Stimulated activated CD4-positive, alpha-beta T cell treated with anti-CD3 and anti-CD28 coated beads, Interleukin-2, amount 100 ng/mL, for 24 hours (primary cell): ENCODE measurements at places on chromosomes 3 and 15.

DNA sequence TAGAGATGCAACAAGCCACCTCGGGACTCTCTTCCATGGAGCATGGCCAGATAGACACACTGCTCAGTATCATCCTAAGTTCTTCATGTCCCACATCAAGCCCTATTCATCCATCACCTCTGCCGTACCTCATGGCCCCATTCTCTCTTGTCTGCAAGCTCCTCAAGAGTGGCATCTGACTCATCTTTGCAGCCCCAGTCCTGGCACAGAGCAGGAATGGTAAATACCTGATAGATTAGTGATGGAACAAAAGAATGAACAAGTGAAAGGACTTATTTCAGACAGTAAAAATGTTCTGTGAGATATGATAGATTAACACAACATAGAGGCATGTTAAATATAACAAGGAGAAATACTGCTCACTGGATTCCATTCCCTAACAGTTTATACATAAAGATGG, 176.4 kb downstream of the ISL2 start:
- no peak for DNase-seq

DNA sequence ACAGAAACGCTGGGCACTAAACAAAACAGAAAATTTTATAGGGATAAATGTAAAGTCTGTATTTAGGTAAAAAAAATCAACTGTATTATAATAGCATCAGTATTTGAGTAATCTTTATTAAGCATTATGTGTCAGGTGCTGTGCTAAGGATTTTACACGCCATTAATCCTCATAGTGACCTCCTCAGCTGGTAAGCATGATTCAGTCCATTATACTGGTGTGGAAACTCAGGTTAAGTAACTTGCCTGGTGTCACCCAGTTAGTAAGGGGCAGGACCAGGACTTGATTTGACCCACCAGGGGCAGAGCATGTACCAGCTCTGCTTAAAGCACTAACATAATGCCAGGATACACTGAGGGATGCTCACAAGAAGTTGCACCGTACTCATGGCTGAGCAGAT, 4.8 kb downstream of the MYO5C start:
- DNase-seq, result no peak

DNA sequence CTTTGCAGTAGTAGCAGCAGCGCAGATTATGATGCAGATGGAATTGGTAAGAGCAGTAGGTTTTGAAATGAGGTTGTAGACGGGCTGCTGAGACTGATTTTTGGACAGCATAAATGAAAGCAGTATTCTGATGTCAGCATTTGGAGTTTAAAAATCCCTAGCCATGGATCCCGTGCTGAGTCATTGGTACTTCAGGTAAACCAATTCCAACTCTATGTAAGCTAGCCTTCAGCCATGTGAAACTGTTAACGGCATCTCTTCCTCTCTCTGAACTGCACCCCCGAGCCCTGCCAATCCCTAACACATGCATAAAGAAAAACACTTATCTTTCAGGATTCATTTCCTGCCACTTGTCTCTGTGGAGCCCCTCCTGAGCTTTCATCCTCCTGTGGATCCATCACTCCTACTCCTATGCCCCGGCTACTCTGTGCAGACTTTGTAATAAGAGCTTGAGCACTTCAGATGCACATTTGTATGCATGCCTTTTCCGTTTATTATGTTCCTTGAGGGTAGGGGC, 119.0 kb downstream of the AKAP13 start:
- no peak for DNase-seq

DNA sequence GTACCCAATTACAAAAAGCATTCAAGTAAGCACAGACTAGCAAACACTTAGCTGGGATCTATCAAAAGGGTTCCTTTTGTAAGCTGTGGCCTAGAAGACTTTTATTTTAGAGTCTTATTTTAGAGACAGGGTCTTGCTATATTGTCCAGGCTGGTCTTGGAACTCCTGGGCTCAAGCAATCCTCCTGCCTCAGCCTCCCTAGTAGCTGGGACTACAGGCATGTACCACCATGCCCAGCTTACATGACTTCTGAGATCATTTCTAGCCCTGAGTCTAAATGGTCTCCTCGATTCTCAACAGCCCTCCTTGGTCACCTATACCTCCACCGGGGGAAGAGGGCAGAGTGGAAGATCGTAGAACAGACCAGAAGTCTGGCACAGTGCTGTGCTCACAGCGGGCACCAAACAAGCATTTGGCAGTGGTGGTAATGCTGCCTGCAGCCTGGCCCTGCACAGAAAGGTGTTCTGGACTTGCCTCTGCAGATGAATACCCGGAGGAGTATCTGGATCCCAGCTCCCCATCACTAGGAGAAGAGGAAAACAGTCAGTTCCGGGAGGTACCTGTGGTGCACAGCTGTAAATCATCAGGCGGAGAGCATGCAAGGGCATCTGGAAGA, 2.4 kb downstream of the FAM219B start:
- no peak for DNase-seq

DNA sequence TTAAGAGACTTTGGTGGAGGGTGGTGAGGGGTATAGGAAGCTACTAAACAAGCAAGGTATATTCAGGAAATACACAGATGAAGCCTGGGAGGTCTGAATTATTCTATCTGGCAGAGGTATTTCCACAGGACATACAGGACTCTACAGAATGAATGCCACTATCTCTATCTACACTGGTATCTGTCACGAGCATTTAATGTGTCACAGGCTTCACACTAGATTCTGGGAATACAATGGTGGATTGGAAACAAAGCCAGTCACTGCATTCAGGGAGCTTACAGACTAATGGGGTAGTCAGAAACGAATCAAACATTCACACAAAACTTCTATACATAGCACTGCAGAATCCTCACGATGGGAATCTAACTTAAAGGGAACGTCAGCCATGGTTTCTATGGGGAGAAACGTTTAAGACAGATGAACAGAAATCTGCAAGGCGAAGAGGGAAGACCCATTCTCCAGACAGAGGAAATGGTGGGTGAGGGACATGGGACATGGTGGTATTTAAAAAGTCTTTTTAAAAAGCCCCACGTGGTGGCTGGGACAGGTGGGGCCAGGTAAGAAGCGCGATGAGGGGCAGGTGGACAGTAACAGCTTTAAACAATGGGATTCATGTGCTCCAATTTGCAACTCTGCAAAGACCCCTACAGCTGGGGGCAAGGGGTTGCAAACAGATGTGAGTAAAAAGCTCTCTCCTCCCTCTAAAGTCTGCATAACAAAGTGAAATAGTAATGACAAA, 16.5 kb downstream of the LRIG1 start:
- no peak for DNase-seq

DNA sequence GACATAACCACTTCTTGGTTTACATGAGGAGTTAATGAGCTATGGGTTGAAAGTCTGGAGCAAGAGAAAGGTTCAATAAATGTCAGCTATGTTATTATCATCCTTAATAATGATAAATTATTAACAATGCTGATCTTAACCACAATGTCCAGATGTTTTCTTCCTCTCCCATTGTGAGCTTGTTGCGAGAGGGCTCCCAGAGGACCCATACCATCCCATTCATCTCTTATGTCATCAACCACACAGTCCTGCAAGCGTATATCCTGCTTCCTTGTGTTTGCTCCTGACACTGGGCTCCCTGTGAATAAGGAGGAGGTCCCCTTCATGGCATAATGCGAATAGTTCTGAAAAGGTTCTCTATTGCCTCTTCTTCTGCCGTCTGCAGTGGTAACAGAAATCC, 266.8 kb downstream of the TLE3 start:
- no peak for DNase-seq

- DNase-seq, result no peak
These were observed 72.6 kb upstream of the NSMCE3 start for GRCh38 chr15:29342201-29342600.

DNA sequence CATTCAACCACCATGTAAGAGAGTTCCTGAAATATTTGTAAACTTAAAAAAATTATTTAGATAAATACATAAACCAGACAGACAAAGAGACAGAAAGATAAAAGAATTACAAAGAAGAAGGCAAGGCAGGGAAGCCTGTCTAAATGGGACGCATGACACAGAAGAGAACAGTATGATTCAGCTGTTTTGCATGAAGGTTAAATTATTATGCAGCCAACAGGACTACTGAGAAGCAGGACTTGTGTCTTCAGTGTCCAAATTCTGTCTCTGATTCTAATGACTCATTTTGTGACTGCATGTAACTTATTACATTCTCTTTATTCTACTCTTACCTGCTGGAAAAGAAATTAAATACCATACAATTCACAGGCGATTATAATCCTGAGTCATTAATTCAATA, 340.4 kb upstream of the KCNMB2 start:
- no peak for DNase-seq

GRCh38 chr3:194876403-194877095, 190.9 kb downstream of the FAM43A start:
- no peak for DNase-seq

DNA sequence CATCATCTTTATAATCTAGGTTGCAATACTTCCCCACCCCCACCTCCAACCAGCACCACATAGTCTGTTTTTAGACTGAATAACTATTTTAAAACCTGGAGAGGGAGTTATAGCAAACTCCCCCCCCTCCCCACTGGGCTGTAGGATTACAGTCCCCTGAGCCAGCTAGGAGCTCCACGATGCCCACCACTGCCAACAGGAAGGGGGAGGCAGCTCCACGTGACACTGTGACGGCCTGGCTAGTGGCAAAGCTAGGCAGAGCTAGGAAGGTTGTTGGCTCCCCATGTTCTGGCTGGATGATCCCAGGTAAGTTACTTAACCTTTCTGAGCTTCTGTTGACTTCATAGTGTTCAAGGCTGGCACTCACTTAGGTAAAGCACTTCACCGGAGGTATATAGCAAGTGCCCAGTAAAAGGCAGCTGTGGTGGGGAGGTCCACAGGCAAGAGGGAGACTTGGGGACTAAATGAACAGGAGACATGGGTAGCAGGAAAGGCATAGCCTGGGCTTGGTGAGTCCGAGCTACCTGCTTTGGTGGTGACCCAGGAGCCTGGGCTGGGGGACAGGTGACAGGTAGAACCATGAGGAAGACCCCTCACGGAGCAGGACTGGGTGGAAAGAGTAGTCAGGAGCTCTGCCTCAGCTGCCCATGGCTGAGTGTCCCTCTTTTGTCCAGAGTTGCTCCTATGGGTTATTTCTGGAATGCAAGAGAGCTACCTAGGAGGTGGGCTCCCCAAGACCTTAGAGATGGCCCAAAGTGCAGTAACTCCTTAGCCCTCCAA, 4.0 kb upstream of the TBC1D21 start:
- DNase-seq, result no peak

DNA sequence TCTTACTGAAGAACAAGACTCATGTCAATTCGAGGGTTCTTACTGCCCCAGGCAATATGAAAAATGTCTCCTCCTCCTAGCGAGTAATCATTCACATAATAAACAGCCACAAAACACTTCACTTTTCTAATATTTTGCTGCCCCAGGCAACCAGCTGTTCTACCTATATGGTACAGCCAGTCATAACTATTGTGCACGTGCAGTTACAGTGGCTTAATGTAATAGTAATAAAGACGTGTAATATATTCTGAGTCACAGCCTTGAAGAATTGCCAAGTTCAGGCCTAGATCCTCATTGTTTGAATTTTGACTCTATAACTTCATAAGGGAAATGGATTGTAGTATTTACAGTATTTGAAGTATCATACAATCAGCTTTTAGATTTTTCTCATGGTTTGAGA, 1250.0 kb upstream of the GBE1 start:
- DNase-seq, result no peak

GRCh38 chr15:67116742-67117141, 51.3 kb downstream of the SMAD3 start:
- DNase-seq, result no peak

DNA sequence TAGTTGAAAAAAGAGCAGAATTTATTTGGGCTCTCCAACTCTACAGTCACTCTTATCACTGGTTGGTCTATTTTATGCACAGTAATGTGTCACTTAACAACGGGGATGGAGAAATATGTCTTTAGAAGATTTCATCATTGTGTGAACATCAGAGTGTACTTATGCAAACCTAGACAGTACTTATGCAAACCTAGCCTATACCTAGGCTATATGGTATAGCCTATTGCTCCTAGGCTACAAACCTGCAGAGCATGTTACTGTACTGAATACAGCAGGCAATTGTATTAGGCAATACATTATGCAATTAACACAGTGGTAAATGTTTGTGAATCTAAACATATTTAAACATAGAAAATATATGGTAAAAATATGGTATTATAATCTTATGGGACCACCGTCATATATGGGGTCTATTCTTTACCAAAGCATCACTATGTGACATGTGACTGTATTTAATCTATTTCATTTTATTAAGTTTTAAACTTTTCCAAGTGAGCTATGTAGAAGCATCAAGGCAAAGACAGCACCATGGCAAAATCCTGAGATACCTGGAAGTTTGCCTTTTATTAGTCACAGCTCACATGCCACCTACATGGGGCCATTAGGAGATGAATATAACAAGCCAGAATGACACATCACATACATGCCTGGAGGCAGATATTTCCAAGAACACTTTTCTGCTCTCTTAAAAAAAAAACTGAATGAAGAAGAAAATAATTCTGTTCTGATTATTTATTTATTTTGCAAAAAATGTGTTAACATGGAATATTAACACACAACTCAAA, 537.4 kb downstream of the TUSC7 start:
- DNase-seq, result no peak

GRCh38 chr3:177055605-177056571, 141.4 kb downstream of the TBL1XR1 start:
- DNase-seq, result no peak

DNA sequence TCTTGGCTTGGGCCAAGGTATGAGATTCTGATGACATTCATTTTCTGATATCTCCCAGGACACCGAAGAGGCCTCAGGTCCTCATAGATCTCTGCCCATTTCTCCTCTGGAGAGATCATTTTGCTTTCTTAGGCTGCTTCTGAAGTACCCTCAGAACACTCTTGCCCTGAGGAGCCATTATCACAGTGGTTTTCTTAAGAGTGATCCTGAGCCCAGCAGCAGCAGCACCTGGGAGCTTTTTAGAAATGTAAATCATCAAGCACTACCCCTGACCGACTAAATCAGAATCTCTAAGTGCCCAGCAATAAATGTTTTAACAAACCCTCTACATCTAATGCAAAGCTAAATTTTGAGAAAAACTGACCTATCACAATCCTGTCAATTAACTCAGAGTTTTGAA, 40.6 kb upstream of the SLC9A9 start:
- DNase-seq, result no peak

- no peak for DNase-seq
These were observed 272.2 kb upstream of the CFAP20DC start for GRCh38 chr3:59321881-59322540.

- no peak for DNase-seq
These were observed 203.9 kb downstream of the VGLL3 start for GRCh38 chr3:86787091-86787490.
